Lower lobe of right lung (tissue), 2 donors: ENCODE measurements at places on chromosomes 6 and 20. TPM values are rescaled to one million over a fixed set of nuclear protein-coding genes. Genes with fewer than 3 reads are reported as not detected.

The ADGRF1 gene
- 9.9 TPM for total RNA-seq

The STMND1 gene
- total RNA-seq = 4.9 TPM

The SALL4 gene
- 0.09 TPM for total RNA-seq

The ADAM33 gene
- 11.7 TPM for total RNA-seq

The SLC17A3 gene
- not detected for total RNA-seq

The DEFB132 gene
- not detected for total RNA-seq

- DNase-seq = no peak
- no peaks in the 10 kb centered on the region for H3K4me1 ChIP-seq
- no peaks in the 10 kb centered on the region for H3K36me3 ChIP-seq
- H3K4me3 ChIP-seq = no peak overlapping the region
These were observed 18.3 kb upstream of the CITED2 start for GRCh38 chr6:139392794-139393193.

- no peak overlapping the region for H3K4me3 ChIP-seq
- no peaks in the 10 kb centered on the region for H3K27me3 ChIP-seq
- no peaks in the 10 kb centered on the region for H3K36me3 ChIP-seq
These were observed 27.0 kb upstream of the TFB1M start for GRCh38 chr6:155341130-155341828.

DNA sequence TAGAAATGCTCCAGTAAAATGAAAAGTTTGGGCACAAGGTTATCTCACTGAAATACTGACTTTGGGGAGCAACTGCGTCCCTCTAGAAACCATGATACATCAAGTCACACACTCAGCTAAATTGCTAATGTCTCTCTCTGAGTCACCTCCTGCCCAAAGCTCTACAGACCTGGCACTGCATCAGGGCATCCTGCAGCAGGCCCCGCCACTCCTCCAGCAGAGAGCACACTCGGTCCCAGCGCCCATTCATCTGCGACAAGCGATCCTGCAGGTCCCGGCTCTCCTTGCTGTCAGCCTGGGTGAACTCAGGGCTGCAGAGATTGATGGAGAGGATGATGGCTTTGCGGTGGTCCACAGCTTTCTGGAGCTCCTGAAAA lies 329.0 kb downstream of the ESR1 start:
- no peaks in the 10 kb centered on the region for H3K4me1 ChIP-seq
- no peak for DNase-seq
- no peaks in the 10 kb centered on the region for H3K27me3 ChIP-seq
- H3K4me3 ChIP-seq = no peak overlapping the region
- peaks cover 100% of the 10 kb centered on the region for H3K36me3 ChIP-seq

DNA sequence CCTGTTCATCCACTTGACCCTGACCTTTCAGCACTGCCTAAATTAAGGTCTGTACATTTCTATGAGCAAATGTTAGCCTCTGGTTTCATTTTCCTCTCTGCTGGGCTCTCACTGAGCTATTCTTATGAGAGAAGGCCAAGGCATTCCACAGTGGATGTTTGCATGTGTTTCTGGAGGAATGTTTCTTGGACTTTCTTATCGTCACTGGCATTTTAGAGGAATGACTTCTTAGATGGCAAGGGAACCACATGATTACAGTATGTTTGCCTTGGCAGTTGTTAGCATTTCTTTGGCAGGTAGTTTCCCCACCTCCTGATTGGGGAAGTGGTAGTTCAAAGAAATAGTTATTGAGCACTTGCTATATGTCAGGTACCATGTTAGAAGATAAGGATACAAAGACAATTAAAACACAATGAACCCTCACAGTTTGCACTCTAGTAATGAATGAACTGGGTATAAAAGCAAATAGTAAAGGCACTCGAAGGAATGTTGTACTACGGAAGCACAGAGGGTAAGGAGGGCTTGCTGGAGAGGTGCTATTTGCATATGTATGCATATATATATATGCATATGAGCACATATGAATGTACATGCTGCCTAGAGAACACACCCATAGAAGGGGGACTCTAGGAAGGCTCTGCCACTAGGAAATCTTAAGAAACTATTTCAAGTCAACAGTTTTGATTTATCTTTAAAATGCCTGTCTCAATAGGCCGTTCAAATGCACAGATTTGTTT lies 307.4 kb downstream of the EYA4 start:
- H3K27ac ChIP-seq = no peak overlapping the region
- DNase-seq = no peak
- H3K27me3 ChIP-seq = no peaks in the 10 kb centered on the region
- peaks cover 14% of the 10 kb centered on the region for H3K4me1 ChIP-seq

DNA sequence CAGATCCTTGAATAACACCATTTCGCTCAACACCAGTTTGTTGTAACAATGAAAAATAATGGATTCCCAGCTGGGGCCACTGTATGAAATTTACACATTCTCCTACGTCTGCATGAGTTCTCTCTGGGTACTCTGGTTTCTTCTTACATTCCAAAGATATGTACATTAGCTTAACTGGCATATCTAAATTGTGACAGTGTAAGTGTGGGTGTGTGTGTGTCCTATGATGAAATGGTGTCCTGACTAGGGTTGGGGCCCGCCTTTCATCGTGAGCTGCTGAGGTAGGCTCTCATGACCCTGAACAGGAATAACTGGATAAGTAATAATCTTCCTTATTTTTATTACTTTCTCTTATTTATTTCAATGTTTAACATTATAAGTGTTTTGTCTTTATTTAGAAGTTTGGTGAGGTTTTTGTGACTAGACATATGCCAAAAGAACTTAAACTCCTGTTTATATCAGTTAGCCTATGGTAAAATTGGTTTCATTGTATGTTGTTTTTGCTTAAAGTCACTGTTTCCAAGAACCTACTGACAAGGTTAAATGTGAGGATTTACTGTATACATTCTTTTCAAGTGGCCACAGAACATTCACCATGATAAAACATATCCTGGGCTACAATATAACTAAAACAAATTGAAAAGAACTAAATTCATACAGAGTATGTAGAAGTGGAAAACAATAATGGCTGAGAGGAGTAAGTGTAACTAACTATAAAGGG lies 42.4 kb downstream of the RBL1 start:
- no peak overlapping the region for H3K4me3 ChIP-seq
- no peak for DNase-seq
- H3K27me3 ChIP-seq = no peaks in the 10 kb centered on the region
- no peak overlapping the region for H3K27ac ChIP-seq
- H3K36me3 ChIP-seq = peaks cover 50% of the 10 kb centered on the region

GRCh38 chr6:11789744-11790143 lies 11.1 kb upstream of the ADTRP start:
- no peaks in the 10 kb centered on the region for H3K27me3 ChIP-seq
- peak overlapping the region; percentile 1 for H3K27ac ChIP-seq
- no peaks in the 10 kb centered on the region for H3K4me1 ChIP-seq
- no peak for DNase-seq

DNA sequence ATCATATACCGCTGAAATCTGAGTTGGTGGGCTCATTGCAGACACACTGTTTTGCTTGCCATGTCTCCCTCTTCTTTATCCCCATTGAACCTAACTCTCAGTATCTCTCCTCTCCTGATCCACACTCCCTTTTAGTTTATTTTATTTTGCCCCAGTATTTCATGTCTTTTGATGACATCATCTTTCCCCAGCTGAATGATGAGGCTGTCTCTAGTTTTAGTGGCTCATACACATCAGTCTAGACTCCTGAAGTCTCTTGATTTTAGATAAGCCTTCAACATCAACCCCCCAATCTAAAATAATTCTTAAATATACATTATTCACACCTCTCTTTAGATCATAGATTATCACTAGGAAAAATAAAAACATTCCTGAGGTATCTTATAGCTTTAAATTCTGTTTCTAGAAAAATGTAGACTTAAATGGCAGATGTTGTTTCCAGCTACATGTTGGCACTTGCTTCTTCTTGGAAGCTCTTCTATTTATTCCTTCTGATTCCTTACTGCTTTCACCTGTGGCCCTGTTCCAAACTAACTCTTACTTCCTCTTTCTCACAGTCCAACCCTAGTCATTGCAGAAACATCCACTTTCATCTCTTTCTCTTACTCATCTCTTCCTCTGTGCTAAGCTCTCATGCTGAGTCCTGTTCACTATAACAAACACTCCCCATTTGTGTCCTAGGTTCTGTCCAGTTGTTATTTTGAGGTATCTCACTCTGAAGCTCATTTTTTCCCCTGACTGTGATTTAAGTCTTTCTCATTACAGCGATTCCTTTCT lies 191.9 kb upstream of the SLC35B3 start:
- H3K4me3 ChIP-seq = no peak overlapping the region
- no peak overlapping the region for H3K27ac ChIP-seq
- H3K27me3 ChIP-seq = no peaks in the 10 kb centered on the region
- no peaks in the 10 kb centered on the region for H3K4me1 ChIP-seq
- no peaks in the 10 kb centered on the region for H3K36me3 ChIP-seq
- DNase-seq = no peak

- no peak overlapping the region for H3K4me3 ChIP-seq
- no peak overlapping the region for H3K27ac ChIP-seq
- H3K4me1 ChIP-seq = no peaks in the 10 kb centered on the region
- H3K36me3 ChIP-seq = no peaks in the 10 kb centered on the region
- no peak for DNase-seq
- no peaks in the 10 kb centered on the region for H3K27me3 ChIP-seq
These were observed 333.5 kb downstream of the RNGTT start for GRCh38 chr6:88629838-88630494.

- H3K36me3 ChIP-seq = peaks cover 82% of the 10 kb centered on the region
- no peak overlapping the region for H3K27ac ChIP-seq
These were observed 18.6 kb downstream of the UCKL1 start for GRCh38 chr20:63937596-63937995.

- peaks cover 18% of the 10 kb centered on the region for H3K4me1 ChIP-seq
- H3K4me3 ChIP-seq = no peak overlapping the region
- H3K36me3 ChIP-seq = peaks cover 14% of the 10 kb centered on the region
- no peaks in the 10 kb centered on the region for H3K27me3 ChIP-seq
- no peak for DNase-seq
These were observed 35.6 kb downstream of the CTNNBL1 start for GRCh38 chr20:37729452-37729851.

DNA sequence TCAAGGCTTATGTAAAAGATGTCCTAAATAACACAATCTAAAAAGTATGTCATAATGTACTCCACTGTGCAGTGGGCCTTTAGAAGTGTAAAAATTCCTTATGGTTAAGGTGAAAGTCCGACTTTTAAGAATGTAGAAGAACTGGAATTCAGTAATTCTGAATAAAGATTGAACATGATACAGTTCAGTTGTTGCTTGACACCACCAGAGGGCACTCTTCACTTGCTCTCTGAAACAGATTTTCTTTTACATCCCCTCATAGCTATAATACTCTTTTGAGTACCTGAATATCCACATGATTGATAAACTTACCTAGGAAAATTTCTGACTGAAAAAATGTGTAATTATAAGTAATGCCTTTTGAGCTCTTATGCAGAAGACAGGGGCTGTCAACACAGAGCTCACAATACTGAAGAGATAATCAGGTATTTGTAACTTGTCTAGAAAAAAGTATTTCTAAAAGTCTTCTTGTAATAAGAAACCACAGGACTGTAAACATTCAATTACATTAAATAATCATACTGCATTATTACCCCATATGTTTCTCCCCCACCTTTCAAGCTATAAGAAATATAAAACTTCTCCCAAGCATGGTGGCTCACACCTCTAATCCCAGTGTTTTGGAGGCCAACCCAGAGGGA lies 92.1 kb downstream of the POPDC3 start:
- H3K27ac ChIP-seq = no peak overlapping the region
- H3K36me3 ChIP-seq = no peaks in the 10 kb centered on the region
- DNase-seq = no peak
- H3K4me1 ChIP-seq = no peaks in the 10 kb centered on the region
- H3K27me3 ChIP-seq = no peaks in the 10 kb centered on the region
